Inflammatory macrophage treated with lipopolysaccharide for 4 hours (primary cell): ENCODE measurements at places on chromosomes 7 and 10.

DNA sequence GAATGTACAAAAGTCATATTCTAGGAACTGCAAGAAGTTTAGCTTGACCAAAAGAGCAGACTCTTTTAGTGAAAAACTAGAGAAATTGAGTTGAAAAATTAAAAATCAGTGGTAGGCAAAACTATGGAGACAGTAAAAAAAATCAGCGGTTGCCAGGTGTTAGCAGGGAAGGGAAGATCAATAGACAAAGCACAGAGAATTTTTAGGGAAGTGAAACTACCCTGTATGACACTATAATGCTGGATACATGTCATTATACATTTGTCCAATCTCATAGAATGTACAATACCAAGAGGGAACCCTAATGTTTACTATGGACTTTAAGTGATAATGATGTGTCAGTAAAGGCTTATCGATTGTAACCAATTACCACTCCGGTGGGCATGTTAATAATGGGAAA, 761.9 kb downstream of the MAGI2 start:
- no peak for DNase-seq

GRCh38 chr7:42380401-42380800, 143.4 kb upstream of the GLI3 start:
- DNase-seq = no peak

- DNase-seq = peak; percentile 68
These were observed 1.6 kb downstream of the HOXA3 start for GRCh38 chr7:27150568-27151340.

DNA sequence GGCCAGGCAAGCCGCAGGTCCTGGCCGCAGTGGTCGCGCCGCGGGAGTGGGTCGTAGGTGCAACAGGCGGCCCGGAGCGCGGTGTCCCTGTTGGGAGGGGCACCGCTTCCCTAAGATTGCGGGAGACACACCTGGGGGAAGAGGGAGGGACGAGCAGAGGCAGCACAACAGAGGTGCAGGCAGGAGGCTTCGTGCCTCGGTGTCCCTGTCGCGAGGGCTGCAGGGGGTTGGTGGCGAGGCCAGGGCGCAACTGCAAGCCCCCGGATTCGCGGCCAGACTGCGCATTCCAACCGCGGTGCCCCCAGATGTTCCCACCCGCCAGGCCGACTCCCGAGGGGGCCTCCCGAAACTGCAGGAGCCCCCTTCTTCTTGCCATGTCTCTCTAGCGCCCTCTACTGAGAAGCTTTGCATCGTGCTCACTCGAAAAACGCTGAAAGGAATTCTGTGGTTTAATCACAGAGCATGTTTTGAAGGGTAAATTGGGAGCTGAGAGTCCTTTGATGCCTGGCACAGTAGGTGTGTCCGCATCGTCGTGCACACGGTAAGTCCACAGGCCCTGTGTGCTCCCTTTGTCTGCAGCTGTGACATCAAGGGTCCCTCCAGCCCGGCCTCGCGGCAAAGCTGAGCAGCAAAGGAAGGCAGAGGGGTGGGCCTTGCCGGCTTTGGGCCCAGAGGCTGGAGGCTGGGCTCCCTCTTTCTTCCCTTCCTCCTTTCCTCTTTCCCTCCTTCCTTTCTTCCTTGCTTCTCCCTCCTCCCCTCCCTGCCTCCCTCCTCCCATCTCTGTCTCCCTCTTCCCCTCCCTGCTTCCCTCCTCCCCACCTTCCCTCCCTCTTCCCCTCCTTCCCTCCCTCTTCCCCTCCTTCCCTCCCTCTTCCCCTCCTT, 6.2 kb upstream of the MBL2 start:
- DNase-seq = peak; percentile 32

GRCh38 chr10:101644002-101644401, 51.0 kb downstream of the FBXW4 start:
- no peak for DNase-seq

DNA sequence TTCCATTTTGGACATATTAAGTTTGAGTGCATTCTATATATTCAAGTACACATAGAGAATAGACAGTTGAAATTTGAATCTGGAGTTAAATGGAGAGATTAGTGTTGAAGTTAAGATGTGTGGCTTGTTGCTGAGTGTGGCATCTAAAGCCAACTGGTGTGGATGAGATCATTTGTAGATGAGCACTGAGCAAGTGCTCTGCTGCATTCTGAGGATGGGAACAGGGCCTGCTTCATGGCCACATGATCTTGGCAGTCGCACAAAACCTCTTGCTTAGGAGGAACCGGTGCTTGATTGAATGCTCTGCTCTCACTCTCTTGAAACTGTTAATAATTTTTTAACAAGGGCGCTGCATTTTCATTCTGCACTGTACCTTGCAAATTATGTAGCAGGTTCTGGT, 62.0 kb downstream of the EPDR1 start:
- peak; percentile 42 for DNase-seq

- DNase-seq = no peak
These were observed 63.5 kb downstream of the COBL start for GRCh38 chr7:51253157-51253556.

- DNase-seq = no peak
These were observed 1.3 kb downstream of the CAMK2B start for GRCh38 chr7:44324204-44324480.

GRCh38 chr7:138979226-138979979, 1.8 kb downstream of the KIAA1549 start:
- DNase-seq = no peak

DNA sequence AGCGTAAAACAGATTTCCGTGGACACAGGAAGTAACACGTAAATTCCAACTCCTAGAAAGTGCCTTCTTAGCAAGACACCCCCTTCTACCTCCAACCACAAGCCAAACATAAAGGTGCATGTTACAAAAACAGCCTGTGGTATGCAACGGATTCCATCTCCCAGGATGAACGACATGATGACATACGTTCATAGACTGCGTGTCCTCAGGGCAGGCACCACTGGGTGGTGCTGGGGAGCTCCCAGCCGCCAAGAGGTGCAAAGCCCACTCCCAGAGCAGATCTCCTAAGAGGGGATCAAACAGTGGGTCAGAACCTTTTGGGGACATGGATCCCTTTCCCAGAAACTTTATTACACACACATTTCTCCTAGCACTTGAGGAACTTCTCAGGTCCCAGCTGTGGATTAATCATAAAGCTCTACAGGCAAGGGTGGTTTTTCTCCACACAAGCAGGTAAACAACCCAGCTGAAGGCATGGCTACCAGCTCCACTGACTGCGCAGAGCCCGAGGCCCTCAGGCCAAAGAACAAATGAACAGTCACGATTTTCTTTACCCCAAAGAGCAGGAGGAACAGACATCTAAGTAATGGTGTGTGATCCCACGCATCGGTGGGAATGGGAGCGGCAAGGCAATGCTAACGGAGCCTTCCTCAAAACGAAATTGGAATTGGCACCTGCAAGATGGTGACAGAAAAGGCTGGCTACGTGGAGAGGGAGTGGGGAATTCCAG, 13.8 kb downstream of the PSAP start:
- no peak for DNase-seq

DNA sequence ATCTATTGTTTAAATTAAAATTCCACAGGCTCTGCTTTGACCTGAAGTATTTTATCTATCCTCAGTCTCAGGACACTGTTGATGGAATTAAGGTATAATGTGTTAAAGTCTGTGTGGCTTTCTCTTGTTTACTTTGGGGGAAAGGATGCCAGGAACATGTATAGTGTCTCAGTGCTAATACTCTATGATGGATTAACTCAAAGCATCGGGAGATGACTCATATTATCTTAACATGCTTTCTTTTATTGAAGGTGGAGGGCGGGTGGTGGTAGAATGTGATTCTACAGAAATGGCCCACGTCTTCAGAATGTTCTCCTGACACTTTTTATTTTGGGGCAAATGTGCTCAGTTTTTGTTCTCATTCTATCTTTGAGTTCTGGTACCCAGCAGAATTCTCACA, 189.0 kb downstream of the ANKRD30A start:
- no peak for DNase-seq

DNA sequence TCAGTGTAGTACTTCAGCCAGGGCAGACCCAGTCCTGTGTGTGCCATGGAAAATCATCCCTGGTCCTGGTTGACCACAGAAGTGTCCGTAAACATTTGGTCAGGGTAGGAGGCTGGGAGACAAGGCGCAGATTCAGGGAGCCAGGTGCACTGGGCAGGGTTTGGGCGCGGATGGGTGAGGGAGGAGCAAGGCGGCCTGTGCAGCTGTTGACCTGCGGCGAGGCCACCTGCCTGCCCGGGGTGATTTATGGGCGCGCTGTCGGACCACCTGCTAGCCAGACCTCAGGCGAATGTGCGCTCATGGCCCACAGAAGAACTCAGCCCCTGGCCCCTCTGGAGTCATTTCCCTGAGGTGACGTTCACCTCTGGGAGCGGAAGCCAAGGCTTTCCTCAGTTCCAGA, 6.6 kb downstream of the SFRP5 start:
- DNase-seq = no peak

DNA sequence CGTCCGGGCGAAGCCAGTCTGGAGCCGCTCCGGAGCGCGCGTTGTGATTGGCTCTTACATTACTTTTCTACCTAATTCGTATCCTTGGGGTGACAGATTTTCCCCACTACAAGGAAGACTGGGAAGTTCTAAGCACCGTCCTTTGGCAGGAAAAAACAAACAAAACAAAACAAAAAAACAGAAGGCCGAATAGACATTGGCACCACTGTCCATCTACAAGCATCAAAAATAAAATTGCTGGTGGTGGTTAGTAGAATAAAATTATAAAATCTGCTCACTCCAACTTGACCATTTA, 651 bp upstream of the SKAP2 start:
- DNase-seq = no peak

- no peak for DNase-seq
These were observed 3.6 kb downstream of the ADARB2 start for GRCh38 chr10:1733720-1734119.

GRCh38 chr10:8071666-8072065, 17.2 kb downstream of the GATA3 start:
- no peak for DNase-seq

DNA sequence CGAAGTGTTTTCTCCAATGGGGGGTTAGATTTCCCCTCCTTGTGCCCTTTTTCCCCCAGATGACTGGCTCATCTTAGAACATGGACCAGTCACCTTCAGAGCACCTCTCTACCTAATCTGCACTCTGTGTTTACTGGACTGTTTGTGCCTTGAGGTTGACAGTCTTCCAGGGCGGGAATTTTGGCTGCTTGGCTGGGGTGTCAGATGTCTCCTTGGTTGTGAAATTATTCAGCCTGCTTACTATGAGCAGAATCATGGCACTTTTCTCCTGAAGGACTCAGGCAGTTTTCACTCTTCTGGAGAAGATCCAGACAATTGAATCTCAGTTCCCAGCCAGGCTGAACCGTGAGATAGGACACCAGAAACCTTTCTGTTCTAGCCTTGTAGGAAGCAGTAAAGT, 60.3 kb upstream of the NFKB2 start:
- DNase-seq = no peak

DNA sequence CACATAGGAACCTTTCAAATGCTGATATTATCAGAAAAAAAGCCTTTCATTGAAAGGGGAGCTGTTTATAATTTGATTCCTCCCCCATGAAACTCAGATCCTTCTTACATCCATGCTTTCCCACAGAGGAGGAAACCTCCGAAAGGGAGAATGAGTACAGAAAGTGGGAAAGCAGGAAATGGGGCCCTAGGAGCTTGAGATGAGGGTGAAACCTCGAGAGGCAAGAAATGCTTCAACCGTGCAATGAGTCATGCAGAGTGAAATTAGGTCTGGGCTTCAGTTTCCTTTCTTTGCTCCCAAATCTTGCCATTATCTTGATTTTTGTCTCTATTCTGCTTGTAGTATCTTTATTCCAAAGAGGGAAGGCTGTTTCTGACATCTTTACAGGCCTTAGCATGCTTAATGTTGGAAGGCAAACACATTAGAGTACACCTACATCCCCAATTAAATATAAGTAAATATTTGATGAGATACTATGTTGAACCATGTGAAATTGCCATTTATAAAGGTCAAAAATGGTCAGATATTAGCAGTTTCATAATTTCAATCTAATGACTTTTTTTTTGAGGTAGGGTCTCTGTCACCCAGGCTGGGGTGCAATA, 79.1 kb downstream of the NAMPT start:
- DNase-seq = no peak

DNA sequence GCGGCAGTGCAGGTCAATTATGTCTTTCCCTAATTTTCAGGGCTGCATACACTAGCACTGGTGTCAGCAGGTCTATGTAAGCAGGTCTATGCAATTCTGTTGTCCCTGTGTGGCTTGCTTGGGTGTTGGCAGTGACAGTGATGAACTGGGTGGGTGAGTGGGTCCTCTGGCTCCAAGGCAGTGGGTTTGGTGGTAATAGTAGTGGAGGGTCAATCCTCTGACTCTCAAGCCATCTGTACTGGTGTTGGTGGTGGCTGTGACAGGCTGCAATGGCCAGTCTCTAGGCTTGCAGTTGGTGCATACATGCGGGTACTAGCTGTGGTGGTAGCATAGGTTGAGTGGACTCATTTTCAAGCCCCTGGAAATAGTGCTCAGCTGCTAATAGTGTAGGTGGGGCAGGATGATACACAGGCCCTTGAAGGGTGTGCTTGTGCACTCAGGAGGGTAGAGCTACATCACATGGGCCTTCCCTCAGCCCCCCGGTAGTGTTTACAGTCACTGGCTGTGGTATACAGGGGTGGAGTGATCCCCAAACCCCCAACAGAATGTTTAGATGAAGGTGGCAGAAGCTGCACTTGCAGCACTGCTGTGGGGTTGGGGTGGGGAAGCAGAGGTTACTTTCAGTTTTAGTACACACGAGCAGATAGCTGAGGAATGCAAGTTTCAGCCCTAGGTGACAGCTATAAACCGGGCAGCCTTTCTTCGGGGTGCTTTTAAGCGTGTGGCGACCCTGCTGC, 331.3 kb downstream of the PCDH15 start:
- DNase-seq = no peak

- DNase-seq = no peak
These were observed 16.0 kb downstream of the TWIST1 start for GRCh38 chr7:19101472-19101871.

DNA sequence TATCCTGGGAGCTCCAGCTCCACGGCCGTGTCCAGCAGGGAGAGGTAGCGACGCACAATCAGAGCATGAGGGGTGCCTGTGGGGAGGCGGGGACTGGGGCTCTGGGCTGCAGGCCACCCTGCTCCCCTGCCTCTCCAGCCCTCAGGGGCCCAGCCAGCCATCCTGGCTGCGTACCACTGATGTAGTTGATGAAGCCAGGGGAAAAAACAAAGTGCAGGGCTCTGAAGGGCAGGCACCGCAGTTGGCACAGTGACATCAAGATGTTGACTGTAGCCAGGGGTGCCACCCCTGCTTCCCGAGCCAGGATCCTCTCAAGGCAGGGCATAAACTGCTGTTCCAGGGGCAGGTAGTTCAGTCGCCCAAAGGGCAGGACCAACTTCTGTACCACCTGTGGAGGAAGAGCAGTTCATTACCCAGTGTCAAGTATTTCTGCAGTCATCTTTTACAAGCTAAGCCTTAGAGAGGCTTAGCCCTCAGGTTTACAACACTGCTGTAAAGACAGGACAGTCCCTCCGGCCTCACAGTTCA, 2.8 kb downstream of the FASTK start:
- no peak for DNase-seq
